NK-92 treated with Interleukin-12 subunit alpha and Interleukin-12 subunit beta, amount 100 ng/mL, for 24 hours (cell line): ENCODE measurements at places on chromosomes 6 and 20.

GRCh38 chr6:2235777-2236495, 9.5 kb downstream of the GMDS start:
- no peak for DNase-seq

DNA sequence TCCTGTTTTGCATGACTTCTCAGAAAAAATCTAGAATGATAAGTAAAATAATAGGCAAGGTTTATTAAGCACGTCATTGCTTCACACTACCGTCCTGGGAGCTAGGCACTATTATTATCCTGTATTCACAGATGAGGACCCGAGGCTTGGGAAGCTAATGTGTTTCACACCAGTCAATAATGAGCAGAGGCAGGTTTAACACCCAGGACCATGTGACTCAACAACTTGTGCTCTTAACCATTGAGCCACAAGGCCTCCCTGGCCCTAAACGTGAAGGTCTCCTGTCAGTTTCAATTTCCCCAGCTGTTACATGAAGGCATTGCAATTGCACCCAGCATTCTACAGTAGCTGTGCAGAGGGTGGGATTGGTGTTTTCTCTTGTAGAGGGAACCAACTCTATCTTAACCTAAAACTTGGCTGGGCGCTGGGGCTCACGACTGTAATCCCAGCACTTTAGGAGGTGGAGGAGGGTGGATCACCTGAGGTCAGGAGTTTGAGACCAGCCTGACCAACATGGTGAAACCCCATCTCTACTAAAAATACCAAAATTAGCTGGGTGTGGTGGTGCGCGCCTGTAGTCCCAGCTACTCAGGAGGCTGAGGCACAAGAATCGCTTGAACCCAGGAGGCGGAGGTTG, 191.2 kb downstream of the BCAS1 start:
- peak; percentile 38 for DNase-seq

GRCh38 chr20:61841966-61842365, 223.7 kb downstream of the TAF4 start:
- DNase-seq, result no peak

DNA sequence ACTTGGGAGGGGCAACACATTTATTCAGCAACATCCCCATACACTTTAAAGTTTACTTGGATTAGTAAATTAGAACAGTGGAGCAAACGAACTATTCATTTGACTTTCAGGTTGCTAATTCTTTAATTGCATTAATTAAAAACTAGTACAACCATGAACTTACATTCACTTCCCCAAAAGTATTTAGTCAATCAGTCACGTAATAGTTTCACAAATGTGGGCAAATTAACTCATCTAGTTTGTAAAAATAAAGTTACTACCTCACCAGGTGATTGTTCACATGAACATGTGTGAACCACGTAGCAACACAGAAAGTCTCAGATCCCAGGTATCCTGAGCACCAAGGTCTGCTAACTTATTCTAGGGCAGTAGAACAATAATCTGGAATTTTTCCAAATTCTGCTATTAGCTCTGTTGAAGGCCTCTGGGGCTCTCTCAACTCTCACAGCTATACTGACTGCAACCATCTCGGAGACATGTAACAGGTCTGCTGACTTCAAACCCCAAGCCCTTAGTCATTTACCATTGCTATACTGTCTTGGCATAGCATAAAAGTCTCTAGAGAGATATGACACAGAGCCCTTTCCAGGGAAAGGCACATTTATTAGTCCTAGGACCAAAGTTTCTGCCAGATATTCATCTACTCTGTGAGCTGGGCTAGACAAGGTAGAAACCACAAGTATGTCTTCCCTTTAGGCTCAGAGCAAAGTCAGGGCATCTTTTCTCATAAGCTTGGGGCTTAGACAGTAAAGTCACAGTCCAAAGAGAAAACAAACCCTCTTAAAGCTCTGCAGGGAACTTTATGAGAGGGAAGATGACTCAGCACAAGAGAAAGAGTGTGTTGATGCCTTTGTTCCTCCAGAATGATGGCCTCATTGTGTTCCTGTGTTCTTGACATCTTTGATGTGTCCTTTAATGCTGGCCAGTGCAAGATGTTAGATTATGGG, 50.9 kb upstream of the CCDC28A start:
- no peak for DNase-seq

DNA sequence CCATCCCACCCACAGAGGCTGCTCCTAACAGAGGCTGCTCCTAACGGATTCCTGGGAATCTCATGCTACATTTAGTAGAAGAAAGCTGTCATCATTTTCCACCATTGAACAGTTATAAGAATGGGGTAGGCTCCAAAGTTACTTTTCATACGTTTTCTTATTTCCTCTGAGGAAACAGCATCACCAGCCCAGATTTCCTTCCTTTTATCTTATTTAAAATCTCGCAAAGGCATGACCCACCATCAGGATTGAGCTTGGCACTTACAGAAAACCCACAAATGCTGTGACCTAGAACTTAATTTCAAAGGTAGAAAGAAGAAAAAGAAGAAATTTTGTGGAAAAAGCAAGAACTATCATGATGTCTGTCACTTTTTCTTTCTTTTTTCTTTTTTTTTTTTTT, 168.0 kb downstream of the LY86 start:
- no peak for DNase-seq

GRCh38 chr6:69138148-69138547, 503.1 kb downstream of the ADGRB3 start:
- no peak for DNase-seq

GRCh38 chr6:34390531-34391472, 1.7 kb downstream of the NUDT3 start:
- no peak for DNase-seq

- DNase-seq, result no peak
These were observed 58.1 kb upstream of the SHLD1 start for GRCh38 chr20:5691918-5692618.

GRCh38 chr6:34341481-34341971, 50.9 kb downstream of the NUDT3 start:
- no peak for DNase-seq

- DNase-seq, result no peak
These were observed 481.1 kb upstream of the MAN1A1 start for GRCh38 chr6:119830494-119831295.

- no peak for DNase-seq
These were observed 2.5 kb upstream of the TMEM217 start for GRCh38 chr6:37260444-37260843.

DNA sequence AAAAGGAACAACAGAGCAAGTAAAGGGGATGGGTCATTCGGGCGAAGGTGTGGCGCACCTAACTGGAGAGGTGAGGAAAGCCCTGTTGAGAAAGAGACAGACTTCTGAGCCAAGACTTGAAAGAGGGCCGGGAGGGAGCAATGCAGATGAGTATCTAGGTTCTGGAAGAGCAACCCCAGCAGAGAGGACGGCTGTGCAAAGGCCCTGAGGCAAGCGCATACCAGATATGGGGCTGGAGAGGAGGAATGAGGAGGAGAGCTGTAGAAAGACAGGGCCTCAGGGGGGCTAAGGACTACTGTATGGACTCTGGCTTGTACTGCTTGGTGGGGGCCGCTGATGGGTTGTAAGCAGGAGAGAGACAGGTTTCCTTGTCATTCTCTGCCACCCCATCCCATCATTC, 21.9 kb downstream of the TRERF1 start:
- no peak for DNase-seq
